ENCODE measurements at places on chromosomes 12 and 14.

- DNase-seq: no peak
These were observed 24.7 kb downstream of the CCDC85C start for GRCh38 chr14:99579120-99579836.

- DNase-seq: no peak
These were observed 185.4 kb downstream of the GXYLT1 start for GRCh38 chr12:41959271-41959670.

DNA sequence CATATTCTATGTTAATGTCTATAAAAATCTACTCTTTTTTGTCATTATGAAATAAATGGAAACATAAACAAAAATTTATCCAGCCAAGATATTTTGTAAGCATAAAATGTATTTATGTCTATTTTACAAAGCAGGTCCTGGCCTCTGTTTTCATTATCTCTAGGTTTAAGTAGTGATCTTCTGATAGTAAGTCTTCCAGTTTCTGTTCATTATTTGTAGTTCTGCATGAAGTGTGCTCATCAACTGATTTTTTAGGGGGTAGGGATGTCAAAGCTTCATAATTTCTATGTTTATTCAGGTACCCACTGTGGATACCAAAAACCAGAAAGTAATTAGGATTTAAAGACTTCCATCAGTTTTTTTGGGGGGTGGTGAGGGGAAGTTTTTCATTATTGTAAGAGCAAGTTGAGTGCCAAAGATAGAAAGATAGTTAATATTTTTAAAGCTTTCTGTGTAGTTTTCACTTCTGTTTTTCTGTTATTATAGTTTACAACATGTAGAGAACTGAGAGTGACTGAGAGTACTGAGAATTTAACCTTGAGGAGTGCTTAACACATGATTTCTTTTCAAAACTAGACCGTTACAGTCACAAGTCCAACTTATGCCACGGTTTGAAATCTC is 30.6 kb upstream of the LMO3 start:
- DNase-seq: no peak

- DNase-seq: peak; percentile 2
These were observed 471.6 kb upstream of the FOXG1 start for GRCh38 chr14:28294834-28295440.

- DNase-seq: no peak
These were observed 5.7 kb downstream of the FAM177A1 start for GRCh38 chr14:35051796-35052195.

DNA sequence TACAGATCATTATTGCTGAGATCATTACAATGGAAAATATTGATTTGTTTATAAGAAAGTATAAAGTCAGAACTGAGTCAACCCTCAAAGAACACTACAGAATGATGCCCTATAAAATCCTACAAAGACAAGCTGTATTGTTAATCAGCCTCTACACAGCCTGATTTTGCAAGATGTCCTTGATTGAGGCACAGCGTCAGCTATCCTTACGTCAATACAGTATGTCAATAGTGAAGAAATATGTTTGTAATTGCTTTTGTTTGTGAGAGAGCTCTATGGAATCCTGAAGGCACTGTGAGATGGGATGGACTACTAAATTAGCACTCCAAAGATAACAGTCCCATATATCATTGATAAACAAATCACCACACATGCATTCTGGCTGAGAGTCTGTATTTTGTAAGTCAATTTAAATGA is 70.7 kb downstream of the RASSF9 start:
- DNase-seq: no peak

DNA sequence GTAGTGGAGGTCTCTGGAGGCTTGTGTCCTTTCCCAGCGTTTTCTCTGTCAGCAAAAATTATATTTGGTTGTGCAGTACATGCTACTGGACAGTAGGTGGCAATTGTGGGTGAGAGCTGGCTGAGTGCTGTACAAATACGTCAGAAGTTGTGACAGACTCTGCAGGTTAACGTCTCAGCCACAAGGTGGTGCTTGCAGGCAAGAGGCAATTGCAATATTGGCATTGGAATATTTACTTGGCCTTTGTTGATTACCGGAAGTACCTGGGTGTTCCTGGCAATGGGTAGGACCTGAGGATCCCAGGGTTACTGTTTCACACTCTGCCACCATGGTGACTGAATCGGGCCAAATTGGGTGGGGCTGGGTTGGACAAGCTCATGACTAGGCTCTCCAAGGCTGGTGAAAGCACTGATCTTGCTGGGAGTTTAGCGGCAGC is 333.9 kb upstream of the LMO3 start:
- DNase-seq: peak; percentile 0

DNA sequence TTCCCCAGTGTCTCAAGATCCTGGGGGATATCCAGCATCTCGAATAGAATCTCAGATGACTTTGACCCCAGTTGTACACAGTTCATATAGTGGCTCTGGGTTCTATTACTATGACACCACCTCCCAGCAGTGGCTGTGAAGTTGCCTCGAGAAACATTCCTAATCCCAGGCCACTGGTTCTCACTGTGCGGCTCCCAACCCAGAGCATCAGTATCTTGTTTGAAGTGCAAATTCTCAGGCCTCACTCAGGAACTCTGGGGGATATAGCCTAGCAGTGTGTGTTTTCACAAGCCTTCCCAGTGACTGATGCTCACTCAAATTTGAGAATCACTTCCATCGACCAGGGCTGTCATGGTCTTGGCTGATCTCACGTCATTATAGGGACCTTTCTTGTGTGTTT is 69.3 kb upstream of the IGF1 start:
- DNase-seq: no peak

GRCh38 chr12:95605875-95606274 is 54.6 kb upstream of the USP44 start:
- DNase-seq: no peak

- DNase-seq: no peak
These were observed 29.3 kb upstream of the RIN3 start for GRCh38 chr14:92484132-92484823.

GRCh38 chr14:61564618-61565091 is 130.7 kb upstream of the HIF1A start:
- no peak for DNase-seq

DNA sequence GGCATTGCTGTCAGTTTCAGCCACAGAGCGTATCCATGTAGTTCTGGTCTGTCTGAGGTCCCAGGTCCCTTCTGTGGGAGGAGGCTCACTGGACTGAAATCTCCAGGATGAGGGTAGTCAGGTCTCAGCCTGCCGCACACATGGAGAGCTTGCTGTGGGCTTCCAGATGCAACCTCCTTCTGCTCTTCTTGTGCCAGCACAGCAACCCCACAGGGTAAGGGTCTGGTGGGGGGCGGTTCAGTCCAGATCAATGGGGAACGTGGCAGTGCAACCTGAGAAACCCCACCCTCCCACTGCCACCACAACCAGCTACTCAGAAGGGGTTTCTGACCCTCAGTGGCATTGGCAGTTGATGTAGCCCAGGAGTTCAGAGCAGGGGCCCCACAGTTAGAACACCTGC is 61.2 kb downstream of the BEGAIN start:
- DNase-seq: no peak

- no peak for DNase-seq
These were observed 13.1 kb upstream of the ITGA5 start for GRCh38 chr12:54431911-54432814.

- DNase-seq: no peak
These were observed 32.0 kb downstream of the SLC25A29 start for GRCh38 chr14:100274250-100274649.

GRCh38 chr14:89315493-89316470 is 101.3 kb downstream of the FOXN3 start:
- DNase-seq: no peak

- no peak for DNase-seq
These were observed 18.9 kb upstream of the RASSF8 start for GRCh38 chr12:25939606-25940005.

DNA sequence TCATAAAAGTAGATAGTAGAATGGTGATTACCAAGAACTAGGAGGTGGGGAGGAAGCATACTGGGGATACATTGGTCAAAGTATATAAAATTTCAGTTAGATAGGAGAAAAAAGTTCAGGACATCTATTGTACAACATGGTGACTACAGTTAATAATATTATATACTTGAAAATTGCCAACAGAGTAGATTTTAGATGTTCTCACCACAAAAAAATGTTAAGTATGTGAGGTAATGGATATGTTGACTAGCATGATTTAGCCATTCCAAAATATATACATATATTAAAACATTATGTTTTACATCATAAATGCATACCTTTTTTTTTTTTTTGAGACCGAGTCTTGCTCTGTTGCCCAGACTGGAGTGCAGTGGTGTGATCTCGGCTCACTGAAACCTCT is 31.0 kb downstream of the TMEM116 start:
- no peak for DNase-seq

- no peak for DNase-seq
These were observed 477.9 kb downstream of the ATP23 start for GRCh38 chr12:58419196-58419760.

GRCh38 chr12:100267603-100268281 is 765 bp downstream of the SCYL2 start:
- peak; percentile 26 for DNase-seq

GRCh38 chr12:103848143-103848542 is 7.1 kb upstream of the NT5DC3 start:
- no peak for DNase-seq

DNA sequence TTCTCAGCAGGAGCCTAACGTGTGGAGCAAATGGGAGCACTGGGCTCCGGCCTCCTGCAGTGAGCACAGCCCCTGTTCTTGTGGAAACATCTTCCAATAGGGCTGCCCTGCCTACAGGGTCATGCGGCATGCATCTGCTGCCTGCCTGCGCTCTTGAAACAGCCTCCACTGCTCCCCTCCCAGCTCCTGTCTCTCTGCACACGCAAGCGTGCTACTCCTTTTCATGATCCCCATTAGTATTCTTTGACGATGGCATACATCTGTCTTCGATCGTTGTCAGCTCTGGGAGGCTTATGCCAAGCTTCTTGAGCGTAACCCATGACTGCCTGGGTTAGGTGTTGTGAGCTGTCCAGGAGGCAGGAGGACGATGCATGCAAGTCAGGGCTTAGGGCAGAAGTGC is 23.1 kb downstream of the NTF3 start:
- DNase-seq: no peak

DNA sequence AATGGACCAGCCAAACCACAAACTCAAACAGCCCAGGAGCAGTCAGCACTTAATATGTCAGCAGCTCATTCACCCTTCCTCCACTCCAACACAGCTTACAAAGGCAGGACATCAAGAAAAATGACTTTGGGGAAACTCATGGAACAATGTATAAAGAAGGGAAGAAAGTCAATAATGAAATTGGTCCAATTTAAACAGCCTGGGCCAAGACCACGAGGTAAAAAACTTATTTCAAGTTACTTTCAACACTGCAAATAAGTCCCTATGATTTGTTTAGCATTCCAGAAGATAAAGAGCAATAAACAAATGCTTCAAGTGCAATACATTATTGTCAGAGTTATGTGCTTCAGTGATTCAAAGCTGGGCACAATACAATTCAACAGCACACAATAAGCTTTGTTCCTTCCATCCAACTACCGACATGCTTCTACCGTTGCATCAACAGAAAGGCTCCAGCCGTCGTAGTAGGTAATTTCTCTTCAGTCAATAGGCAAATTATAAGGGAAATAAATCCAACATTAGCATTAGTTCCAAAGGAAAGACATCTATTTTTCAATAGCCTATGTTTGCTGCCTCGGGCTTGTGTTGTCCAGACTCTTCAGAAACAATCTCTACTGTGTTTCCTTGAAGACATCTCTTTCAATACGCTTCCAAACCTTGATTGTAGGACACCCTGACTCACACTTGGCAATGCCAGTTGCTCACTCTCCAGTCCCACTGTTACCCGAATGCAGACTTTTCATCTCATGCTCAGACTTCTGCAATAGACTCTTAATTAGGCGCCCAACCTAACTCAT is 225.7 kb downstream of the NUAK1 start:
- DNase-seq: no peak

- no peak for DNase-seq
These were observed 8.1 kb upstream of the ATL1 start for GRCh38 chr14:50551877-50552276.

DNA sequence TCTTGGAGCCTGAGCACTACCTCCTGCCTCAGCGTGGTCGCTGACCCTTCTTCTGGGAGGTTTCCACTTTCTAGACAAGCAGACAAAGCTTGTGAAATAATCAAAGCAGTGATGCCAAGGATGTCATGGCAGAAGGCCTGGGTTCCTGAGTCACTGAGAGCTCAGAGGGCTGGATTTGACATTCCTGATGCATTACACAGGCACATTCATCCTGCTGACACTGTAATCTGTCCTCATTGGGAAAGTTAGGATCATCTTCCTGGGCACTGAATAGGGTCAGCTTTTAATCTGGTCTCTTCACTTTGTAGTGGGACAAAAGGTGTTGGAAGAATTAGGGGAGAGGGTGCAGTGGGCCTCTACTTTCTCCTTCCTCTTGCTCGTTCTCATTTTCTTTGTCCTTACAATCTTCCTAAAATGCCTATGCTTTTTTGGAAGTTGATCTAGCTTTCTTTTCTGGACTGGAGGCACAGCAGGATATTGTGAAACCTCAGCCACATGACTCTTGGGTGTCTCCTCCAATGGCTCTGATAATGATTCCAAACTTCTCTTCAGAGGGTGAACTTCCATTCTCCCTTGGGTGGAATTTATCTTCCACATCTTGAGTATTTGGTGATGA is 29.6 kb downstream of the EEA1 start:
- no peak for DNase-seq

GRCh38 chr12:109244073-109244472 is 65.0 kb downstream of the FOXN4 start:
- no peak for DNase-seq

DNA sequence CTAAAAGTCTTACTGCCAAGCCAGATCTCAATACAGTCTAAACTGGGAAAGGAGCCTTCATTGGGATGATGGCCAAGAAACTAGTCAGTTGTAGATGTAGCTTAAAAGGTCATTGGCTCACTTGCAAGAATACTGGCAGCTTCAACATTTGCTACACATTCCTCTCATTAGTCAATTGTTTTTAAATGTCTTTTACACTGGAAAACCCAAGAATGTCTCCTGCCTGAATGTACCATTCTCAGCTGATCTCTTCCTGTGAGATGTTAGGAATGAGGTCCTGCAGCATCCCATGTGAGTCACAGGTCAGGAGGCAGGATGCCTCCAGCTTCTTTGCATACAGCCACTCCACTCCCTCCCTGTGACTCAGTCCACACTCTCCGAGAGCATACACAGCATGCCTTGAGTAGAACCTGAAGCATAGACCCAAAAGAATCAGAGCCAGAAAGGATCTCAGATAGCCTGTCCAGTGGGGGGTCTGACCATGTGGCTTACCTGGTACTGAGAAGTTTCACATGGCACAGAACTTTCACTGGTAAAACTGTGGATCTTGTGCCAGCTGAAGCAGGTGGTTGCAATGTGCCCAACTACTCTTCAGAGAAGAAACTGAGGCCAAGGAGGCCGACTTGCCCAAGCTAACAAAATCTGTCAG is 56.0 kb upstream of the HECTD1 start:
- DNase-seq: no peak

GRCh38 chr14:71214241-71214640 is 307.0 kb downstream of the PCNX1 start:
- DNase-seq: no peak
